ENCODE measurements at places on chromosomes 5 and 9.

DNA sequence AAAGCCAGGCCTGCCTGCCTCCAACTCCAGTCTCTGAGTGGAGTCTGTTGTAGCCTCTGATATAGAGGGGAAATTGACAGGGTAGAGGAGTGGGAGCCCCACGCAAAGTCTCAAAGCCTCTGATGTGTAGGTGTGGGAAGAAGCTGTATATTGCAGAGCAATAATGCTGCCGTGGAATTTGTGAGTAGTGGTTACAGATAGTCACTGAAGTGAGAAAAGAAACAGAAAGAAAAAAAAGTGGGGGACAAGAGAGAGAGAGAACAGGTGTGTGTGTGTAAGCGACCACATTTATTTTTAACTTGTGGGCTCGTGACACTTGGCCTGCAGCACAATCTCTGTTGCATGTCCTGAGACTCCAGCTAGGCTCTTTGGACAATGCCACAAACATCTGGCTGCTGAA is 227.8 kb downstream of the NSG2 start:
- no peak for DNase-seq

GRCh38 chr5:23169660-23170416 is 316.7 kb upstream of the CDH12 start:
- no peak for DNase-seq

- DNase-seq: no peak
These were observed 29.3 kb downstream of the FUBP3 start for GRCh38 chr9:130608554-130609134.

DNA sequence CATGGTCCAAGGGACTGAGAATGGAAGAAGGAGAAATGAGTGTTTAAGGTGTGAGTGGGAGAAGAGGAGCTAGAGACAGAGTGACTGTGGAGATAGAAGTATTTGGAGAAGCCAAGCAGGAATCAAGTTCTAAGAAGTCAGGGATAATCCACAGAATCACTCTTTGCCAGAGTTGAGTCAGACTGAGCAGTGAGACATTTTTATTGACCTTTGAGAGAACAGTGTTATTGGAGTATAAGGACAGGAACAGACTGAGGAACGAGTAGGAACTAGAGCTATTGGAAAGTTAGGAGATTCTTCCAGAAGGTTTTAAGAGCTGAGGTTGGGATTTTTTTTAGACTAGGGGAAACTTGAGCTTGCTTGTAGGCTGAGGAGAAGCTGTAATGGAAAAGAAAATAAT is 37.2 kb downstream of the RCL1 start:
- no peak for DNase-seq

GRCh38 chr5:54728588-54728915 is 211.0 kb downstream of the SNX18 start:
- DNase-seq: no peak

- DNase-seq: no peak
These were observed 1.3 kb upstream of the HAND1 start for GRCh38 chr5:154479160-154479943.

- no peak for DNase-seq
These were observed 8.9 kb upstream of the SLC25A48 start for GRCh38 chr5:135825373-135826220.

DNA sequence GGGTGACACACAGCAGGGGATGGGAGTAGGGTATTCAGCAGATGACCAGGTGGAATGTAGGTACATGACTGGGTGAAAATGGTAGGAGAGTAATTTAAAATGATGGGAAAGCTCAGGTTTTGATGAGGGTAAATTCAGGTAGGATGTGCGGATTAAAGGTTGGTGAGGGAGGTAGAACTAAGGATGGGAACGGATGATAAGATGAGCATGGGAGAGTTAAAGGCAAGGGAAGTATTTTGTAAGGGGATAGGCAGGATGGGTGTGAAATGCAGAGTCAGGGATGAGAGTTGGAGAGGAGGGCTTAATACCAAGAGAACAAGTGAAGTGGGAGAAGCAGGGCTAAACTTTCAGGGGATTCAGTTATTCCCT is 1.5 kb downstream of the TLN1 start:
- DNase-seq: no peak

GRCh38 chr5:155147222-155147621 is 133.7 kb downstream of the KIF4B start:
- no peak for DNase-seq

DNA sequence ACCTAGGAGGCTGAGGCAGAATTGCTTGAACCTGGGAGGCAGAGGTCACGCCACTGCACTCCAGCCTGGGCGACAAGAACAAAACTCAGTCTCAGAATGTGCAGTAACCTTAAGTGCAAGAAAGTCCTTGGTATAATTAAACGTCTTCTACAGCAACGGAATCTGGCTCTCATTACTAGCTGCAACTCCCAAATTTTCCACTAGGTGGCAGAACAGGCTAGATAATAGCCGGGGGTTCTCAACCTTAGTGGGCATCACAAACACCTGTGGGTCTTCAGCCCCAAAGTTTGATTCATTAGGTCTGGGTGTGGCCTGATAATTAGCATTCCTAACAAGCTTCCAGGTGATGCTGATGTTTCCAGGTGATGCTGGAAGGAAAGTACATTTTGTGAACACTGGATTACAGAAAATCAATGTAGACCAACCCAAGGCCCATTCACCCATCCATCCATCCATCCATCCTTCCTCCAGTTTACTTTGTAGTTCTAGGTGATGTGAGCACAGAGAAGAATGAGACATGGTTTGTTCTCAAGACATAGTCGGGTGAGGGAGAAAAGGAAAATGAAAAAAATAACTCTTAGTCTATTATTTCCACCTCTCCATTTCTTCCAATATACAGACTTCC is 37.3 kb downstream of the FBXW2 start:
- DNase-seq: peak; percentile 17

GRCh38 chr9:132288966-132289365 is 65.8 kb downstream of the SETX start:
- no peak for DNase-seq

DNA sequence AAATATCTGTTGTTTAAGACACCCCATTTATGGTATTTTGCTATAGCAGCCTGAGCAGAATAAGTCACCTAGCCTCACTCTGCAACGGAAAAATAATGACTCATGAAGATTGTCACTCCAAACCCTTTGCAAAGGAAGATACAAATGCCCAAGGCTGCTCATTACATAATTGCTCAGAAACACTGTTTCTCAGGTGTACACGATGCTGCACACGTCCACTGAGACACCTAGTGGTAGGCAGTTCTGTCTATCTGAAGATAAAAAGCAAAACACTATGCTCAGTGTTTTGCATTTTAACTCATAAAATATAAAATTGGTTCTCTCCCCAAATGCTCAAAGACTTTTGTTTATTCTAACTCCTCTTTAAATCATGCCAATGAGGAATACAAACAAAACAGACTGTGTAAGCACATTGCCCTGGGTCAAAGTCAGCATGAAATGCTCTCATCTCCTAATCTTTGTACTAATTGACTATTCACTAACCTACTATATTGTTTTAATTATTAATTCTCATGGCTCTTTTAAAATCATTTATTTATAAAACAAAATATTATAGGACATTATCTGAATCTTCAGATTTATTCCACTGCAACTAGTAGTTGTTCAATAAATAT is 7.7 kb upstream of the TSLP start:
- DNase-seq: no peak

DNA sequence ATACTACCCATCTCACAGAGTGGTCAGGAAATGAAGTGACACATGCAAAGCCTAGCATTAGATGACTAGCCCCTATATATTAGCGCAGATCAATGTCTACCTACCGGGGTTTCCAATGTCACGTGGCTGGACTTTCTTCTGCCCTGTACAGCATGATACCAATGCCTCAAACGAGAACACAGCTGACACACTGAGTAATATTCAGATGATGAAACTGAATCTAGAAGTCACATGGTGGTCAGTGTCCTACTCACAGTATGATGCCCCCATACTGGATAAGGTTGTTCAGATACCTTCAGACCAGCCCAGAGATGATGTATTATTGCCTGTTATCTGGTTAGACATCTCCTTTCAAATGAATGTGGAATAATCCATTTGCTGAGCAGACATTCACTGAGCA is 71.1 kb upstream of the FRRS1L start:
- DNase-seq: no peak

- no peak for DNase-seq
These were observed 4.2 kb downstream of the SLC34A3 start for GRCh38 chr9:137234758-137235423.

DNA sequence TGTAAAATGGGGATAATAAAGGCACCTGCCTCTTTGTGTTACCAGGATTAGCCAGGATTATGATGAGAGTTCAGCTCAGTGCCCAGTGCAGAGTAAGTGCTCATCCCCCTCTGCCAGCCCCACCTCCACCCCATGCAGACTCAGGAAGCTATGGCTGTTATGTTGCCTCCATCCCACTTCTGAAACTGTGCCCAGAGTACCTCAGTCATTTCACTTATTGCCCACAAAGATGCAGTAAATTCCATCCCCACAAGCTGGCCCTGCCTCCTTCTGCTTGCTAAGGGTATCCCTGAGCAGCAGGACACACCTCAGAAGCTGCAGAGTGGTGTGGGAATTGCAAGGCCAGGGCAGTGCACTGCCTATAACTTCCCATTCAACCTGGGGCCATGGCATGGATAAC is 415.1 kb downstream of the SPOCK1 start:
- no peak for DNase-seq

- no peak for DNase-seq
These were observed 89.7 kb downstream of the DROSHA start for GRCh38 chr5:31442058-31442745.

DNA sequence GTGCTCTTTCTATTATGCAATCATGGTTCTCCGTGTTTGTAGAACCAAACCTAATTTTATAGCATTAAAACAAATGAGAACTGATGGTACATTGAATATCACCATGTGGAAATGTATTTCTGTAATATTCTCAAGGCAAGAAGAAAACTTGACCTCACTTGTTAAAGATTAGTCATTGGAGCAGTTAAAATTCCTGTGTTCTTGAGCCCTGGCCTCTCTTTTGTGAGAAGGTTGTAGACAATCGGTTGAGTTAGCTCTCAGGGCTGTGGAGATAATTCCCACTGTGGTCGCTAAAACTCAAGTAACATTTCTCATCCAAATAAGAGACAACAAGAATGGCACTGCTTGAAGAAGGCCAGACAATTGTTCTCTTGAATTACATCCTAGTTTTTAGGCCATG is 216.0 kb upstream of the KLF4 start:
- DNase-seq: no peak

- no peak for DNase-seq
These were observed 304.7 kb downstream of the GABRG2 start for GRCh38 chr5:162372256-162372655.

DNA sequence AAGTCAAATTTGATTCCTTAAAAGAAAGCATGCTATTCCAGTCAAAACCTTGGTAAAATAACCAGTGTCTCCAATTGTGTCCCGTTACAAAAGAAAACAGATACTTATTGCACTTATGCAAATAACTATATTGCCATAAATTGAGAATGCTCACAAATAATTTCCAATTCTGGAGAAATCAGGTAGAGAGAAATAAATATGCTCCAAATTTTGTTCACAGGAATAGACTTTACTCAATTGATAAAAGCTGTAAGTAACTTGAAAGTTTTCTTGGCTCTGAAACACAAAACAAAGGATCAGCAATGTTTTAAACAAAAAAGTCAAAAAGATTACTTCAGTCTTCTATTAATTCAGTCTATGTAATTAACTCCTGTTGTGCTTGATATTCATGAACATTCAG is 7.8 kb upstream of the DTWD2 start:
- no peak for DNase-seq

DNA sequence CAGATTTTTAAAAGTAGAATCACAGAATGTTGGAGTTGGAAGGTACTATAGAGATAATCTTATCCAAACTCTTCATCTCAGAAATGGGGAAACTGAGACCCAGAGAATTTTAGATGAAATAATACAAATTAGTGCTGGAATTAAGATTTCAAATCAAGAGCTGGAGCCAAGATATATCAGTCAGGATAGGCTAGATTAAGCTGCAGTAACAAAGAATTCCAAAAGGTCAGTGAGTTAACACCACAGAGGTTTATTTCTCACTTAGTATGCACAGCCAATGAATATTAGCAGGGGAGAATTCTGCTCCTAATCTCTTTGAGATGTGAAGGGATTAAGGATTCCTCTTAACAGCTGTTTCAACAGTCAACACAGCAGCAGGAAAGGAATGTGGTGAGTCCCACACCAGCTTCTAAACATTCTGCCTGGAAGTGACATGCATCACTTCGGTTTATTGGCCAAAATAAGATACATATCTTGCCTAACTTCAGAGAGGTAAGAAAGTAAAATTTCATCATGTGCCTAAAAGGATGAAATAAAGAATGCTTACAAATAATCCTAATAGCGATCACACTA is 136.8 kb downstream of the FRMD3 start:
- DNase-seq: no peak

GRCh38 chr5:84614906-84615305 is 230.2 kb upstream of the EDIL3 start:
- no peak for DNase-seq

- no peak for DNase-seq
These were observed 558.5 kb downstream of the DMRTA1 start for GRCh38 chr9:23005156-23005555.

GRCh38 chr5:1750469-1750868 is 49.2 kb downstream of the MRPL36 start:
- no peak for DNase-seq

GRCh38 chr5:136734628-136735027 is 369.3 kb upstream of the TRPC7 start:
- no peak for DNase-seq

DNA sequence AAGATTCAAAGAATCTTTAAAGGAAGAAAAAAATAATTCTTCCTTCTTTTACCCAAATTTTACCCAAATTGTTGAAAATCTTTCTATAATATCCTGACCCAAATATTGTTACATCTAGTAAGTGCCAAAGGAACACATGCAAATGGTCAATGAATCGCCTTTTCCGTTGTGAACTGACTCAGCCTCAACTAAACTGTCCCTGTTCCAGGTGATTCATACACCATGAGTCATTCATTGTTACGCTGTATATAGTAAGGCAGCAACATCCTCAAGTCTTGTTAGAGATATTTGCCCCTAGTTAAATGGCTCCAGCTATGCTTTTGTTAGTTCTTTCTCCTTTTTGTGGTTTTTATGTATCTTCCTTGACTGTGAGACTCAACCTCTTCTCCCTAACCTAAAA is 9.7 kb downstream of the PTGER4 start:
- no peak for DNase-seq

DNA sequence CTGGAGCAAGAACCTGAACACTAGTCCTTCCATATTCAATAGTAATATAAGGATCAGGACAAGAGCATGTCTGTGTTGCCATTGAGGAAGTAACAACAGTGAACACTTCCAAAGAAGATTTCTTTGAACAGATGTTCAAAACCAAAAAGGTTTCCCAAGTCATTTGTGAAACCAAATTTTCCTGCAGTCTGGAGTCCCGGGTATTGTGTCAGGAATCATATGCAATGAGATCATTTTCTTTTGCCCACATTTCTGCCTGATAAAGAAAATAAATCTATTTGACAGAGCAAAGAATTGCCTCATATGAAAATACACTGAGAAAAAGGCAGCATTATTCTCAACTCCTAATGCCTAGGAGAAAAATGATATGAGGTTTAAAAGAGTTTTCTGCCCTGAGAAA is 151.7 kb downstream of the SNX18 start:
- no peak for DNase-seq

GRCh38 chr9:81693671-81694378 is 4.5 kb upstream of the TLE1 start:
- DNase-seq: no peak

- no peak for DNase-seq
These were observed 473 bp downstream of the ZBTB34 start for GRCh38 chr9:126860757-126861466.

Measured in stimulated activated CD8-positive, alpha-beta memory T cell treated with anti-CD3 and anti-CD28 coated beads, Interleukin-4, amount 100 ng/mL, for 4 hours (primary cell).